ENCODE measurements at places on chromosomes 3 and 15. TPM values are rescaled to one million over a fixed set of nuclear protein-coding genes. Genes with fewer than 3 reads are reported as not detected.

Gene SEMA3F
- polyA plus RNA-seq, result 3.6 TPM

Gene GPR149
- not detected for polyA plus RNA-seq

Gene ISG20
- polyA plus RNA-seq, result 4.1 TPM

Gene ZBTB11
- 17.6 TPM for polyA plus RNA-seq

Gene PLCH1
- polyA plus RNA-seq, result 3.1 TPM

Gene PLD1
- polyA plus RNA-seq, result 50.9 TPM

Gene MCCC1
- 31.0 TPM for polyA plus RNA-seq

Gene MITF
- polyA plus RNA-seq, result 0.22 TPM

Gene KAT2B
- polyA plus RNA-seq, result 28.0 TPM

Gene TGM4
- not detected for polyA plus RNA-seq

Gene ABI3BP
- 0.54 TPM for polyA plus RNA-seq

Gene OSTN
- polyA plus RNA-seq, result not detected

Measured in small intestine (tissue), 16 donors.